ENCODE measurements at places on chromosomes 1 and 21.

DNA sequence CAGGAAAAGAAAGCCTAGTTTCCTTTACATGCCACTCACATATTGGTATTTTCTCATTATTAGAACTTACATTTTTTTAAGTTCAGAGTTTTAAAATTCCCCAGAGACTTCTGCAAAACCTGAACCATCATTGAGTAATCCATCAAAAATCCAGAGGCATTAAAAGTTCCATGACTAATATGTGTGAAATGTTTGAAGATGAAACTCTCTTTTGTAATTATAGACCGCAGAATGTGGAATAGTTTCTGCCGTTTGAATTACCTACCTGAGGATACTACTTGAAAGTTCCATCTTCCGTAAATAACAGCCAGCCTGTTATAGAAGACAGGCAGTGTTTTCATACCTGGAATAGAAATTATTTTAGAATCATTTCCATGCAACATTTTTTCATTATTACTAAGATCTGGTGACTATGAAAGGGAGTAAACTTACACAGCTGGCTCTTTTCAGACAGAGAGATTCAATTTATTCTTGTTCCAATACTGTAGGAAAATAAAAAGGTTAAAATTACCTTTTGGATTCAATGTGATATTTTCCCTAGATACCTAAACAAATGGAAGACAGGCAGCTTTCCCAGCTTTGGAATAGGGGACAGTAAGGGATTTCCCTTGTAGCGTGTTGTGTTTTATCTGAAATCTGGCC lies 131.4 kb downstream of the ST6GALNAC5 start:
- DNase-seq = no peak

DNA sequence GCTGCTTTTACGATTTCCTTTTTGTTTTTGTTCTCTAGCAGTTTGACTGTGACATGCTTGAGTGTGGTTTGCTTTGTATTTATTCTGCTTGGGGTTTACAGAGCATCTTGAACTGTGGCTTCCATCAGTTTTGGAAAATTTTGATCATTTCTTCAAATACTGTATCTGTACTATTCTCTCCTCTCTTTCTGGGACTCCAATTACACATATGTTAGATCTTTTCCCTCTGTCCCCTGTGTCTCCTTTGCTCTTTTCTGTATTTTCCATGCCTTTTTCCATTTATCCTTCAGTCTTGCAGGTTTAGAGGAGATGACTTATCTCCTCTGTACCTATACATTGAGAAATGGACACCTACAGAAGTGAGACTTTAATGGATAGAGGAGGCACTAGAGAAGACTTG lies 31.7 kb downstream of the COQ8A start:
- DNase-seq = no peak

DNA sequence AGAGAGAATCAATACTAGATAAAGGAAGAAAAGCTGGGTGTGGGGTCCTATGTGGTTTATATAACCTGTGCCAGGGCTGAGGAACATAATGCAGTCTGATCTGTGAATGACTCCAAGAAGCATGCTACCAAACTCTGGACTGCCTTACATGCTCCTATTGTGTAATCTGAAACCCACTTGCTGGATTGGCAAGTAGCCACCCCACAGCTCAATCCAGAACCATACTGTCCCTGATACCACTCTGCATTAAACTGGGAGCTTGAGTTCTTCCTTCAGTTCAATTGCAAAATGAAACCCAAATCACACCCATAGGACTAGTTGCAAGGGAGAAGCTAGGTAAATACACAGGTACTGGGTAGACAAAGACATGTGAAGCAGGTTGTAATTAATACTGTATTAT lies 115.4 kb upstream of the NEGR1 start:
- DNase-seq = no peak

- DNase-seq = peak; percentile 77
Measured at GRCh38 chr1:110412576-110412975, 5.1 kb upstream of the LAMTOR5 start.

DNA sequence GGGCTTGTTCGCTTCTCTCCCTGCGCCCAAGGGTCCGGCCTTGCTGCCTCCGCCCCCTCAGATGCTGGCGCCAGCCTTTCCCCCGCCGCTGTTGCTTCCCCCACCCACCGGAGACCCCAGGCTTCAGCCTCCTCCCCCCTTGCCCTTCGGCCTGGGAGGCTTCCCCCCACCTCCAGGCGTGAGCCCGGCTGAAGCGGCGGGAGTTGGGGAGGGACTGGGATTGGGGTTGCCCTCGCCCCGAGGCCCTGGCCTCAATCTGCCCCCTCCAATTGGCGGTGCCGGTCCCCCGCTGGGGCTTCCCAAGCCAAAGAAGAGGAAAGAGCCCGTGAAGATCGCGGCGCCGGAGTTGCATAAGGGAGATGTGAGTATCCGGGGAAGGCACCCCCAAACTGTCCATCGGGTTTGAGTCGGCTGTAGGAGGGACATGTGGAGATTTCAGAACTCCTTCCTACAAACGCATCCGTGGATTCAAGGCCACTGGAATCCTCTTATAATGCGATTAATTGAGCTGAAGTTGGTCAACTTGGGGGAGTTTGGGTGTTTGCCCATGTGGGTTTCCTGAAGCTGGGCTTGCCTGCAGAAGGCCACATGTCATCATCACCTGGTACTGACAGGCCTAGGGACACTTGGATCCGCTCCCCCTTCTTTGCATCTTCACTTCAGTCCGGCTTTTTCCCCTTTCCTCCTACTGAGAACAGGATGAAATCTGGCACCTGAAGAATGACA lies 707 bp downstream of the PRCC start:
- no peak for DNase-seq
